ENCODE measurements at places on chromosomes 12 and 14.

GRCh38 chr14:70882776-70883492 is 24.3 kb upstream of the PCNX1 start:
- DNase-seq = no peak

GRCh38 chr12:67590149-67590790 is 58.3 kb upstream of the DYRK2 start:
- DNase-seq = no peak

DNA sequence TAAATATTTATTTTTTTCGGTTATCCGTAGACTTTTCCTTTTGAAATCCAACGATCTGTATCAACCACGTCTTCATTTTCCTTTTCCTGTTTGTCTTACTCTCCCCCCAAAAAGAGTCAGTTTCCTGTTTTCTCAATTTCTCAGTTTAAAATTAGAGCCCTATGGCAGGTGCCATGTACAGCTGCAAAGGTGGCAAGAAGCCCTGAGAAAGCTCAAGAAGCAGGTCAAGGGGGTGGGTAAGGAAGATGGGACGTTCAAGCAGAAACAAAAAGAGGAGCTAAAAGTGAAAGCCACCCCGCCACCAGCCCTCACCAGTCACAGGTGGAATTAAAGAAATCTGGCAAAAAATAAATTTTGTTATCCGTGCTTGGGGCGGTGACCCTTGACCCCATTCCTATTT is 26.7 kb downstream of the SLC35E3 start:
- DNase-seq = no peak

GRCh38 chr12:34336619-34337465 is 314.5 kb downstream of the ALG10 start:
- DNase-seq = no peak

DNA sequence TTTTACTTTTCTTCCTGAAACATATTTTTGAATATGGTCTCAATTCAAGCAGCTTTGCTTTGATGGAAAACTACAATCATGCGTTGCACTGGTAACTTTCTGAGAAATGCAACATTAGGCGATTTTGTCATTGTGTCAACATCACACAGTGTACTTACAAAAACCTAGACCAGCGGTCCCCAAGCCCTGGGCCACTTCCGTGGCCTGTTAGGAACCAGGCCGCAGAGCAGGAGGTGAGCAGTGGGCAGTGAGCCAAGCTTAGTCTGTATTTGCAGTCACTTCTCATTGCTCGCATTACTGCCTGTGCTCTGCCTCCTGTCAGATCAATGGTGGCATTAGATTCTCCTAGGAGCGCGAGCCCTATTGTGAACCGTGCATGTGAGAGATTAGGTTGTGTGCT is 163.7 kb upstream of the NOVA1 start:
- no peak for DNase-seq

- DNase-seq = no peak
Observed at GRCh38 chr12:48004053-48004941, at the start of gene COL2A1. Gene COL2A1 (minus strand): TSS chr12:48004476. CDS start chr12:48004321, 155 bp downstream.

DNA sequence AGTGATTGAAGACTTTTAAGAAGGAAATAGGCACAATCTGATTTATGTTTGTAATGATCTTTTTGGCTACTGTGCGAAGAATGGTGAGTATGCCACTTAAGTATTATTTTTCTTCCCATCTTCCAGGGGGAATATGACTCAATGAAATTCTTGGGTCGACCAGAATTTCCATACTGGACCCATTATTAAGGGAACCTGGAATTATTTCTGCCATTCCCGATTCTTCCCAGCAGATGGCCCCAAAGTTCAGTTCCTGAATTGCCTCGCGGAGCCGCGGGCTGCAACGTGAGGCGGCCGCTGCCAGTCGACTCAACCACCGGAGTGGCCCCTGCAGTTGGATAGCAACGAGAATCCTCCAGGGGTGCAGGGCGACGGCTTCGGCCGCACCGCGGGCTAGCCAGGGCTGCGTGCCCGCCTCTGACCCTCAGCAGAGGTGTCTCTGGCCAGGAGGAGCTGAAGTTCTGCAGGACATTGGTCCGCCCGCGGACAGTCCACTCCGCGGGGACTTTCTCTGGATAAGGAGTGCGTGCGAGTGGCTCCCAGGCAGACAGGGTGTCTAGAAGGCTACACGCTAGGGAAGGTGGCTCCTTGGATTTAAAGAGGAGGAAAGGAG is 628 bp upstream of the TSHR start:
- peak; percentile 61 for DNase-seq

Data from activated effector memory CD4-positive, alpha-beta T cell treated with Interleukin-2 at 50 U/mL for 16 hours (primary cell).